ENCODE measurements at places on chromosomes 1 and 21. TPM values are rescaled to one million over a fixed set of nuclear protein-coding genes. Genes with fewer than 3 reads are reported as not detected.

The ACKR1 gene
- total RNA-seq: not detected

The KAZN gene
- total RNA-seq: 3.4 TPM

The CR1L gene
- not detected for total RNA-seq

The REG4 gene
- not detected for total RNA-seq

The ADGRL4 gene
- not detected for total RNA-seq

The SLC45A1 gene
- 7.0 TPM for total RNA-seq

The IL10RB gene
- 20.2 TPM for total RNA-seq

The HJV gene
- total RNA-seq: not detected

The CDC73 gene
- total RNA-seq: 32.3 TPM

The FLG2 gene
- total RNA-seq: not detected

The SPRR2B gene
- not detected for total RNA-seq

The IGSF9 gene
- total RNA-seq: 0.21 TPM

The LINGO4 gene
- total RNA-seq: not detected

The MATN1 gene
- total RNA-seq: not detected

The SYTL1 gene
- total RNA-seq: 0.25 TPM

The SLC45A3 gene
- 5.7 TPM for total RNA-seq

The LCE2C gene
- total RNA-seq: not detected

The LMX1A gene
- total RNA-seq: not detected

The NPHS2 gene
- total RNA-seq: not detected

The S100A3 gene
- 104 TPM for total RNA-seq

The CRP gene
- not detected for total RNA-seq

The OR6N1 gene
- total RNA-seq: not detected

The ROR1 gene
- 10.7 TPM for total RNA-seq

The OVAAL gene
- total RNA-seq: 0.09 TPM

The UQCRHL gene
- 5.7 TPM for total RNA-seq

The TOMM20 gene
- total RNA-seq: 114 TPM

The SERINC2 gene
- total RNA-seq: 30.0 TPM

The PALMD gene
- total RNA-seq: 0.46 TPM

The RYR2 gene
- not detected for total RNA-seq

The ZNF593OS gene
- total RNA-seq: not detected

The KRTAP6-2 gene
- not detected for total RNA-seq

The TDRD5 gene
- total RNA-seq: 0.08 TPM

The CHRM3 gene
- 0.16 TPM for total RNA-seq

The GJA4 gene
- total RNA-seq: not detected

The HAPLN2 gene
- total RNA-seq: not detected

The NCAM2 gene
- total RNA-seq: not detected

The C1QB gene
- total RNA-seq: not detected

The SLC19A1 gene
- 21.2 TPM for total RNA-seq

The TFF2 gene
- total RNA-seq: not detected

The GLMN gene
- total RNA-seq: 7.6 TPM

The TBX15 gene
- not detected for total RNA-seq

The LMNA gene
- total RNA-seq: 730 TPM

The PCBP3 gene
- 1.5 TPM for total RNA-seq

The LRRIQ3 gene
- 0.78 TPM for total RNA-seq

The CD247 gene
- 0.21 TPM for total RNA-seq

The TIAM1 gene
- 0.69 TPM for total RNA-seq

The GBP7 gene
- total RNA-seq: not detected

The MMP23B gene
- total RNA-seq: 0.52 TPM

The FAM163A gene
- not detected for total RNA-seq

The LRRC53 gene
- total RNA-seq: not detected

The CTSS gene
- total RNA-seq: 15.2 TPM

The SPRR1B gene
- total RNA-seq: not detected

The ADORA1 gene
- total RNA-seq: 0.65 TPM

The FAM151A gene
- total RNA-seq: 0.14 TPM

The NBPF4 gene
- 0.05 TPM for total RNA-seq

The LAD1 gene
- total RNA-seq: 0.93 TPM

All from A549 treated with GW870086 at 1 μM for 4 hours (cell line).